ENCODE measurements at places on chromosomes 4 and X.

GRCh38 chrX:105191878-105192277, 28.6 kb downstream of the TEX13A start:
- DNase-seq, result no peak

- no peak for DNase-seq
Observed at GRCh38 chr4:7121174-7121573, 53.3 kb upstream of the GRPEL1 start.

DNA sequence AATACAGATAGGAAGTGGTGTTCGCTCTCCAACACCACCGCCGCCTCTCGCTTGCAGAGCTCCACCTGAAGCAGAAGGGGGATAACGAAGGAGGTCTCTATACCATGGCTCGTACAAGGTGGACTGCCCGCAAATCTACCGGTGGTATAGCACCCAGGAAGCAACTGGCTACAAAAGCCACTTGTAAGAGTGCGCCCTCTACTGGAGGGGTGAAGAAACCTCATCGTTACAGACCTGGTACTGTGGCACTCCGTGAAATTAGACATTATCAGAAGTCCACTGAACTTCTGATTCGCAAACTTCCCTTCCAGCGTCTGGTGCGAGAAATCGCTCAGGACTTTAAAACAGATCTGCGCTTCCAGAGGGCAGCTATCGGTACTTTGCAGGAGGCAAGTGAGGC, 5.2 kb upstream of the BMP15 start:
- no peak for DNase-seq

DNA sequence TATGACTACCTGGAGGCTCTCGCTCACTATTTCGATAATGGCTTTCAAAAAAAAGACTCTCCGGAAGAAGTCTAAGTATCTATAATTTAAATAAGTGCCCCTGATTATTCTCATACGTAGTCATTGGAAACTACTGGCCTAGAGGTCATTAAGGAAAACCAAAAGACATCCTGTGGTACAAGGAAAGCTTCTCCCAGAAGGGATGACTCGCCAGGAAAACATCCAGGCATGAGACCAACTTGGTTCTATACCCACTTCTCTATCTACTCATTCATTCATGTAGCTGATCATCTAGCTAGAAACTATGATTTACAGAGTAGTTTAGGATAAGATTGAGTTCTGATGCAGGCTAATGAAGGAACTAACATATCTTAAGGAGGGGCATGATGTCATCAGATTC, 37.7 kb downstream of the SOX3 start:
- DNase-seq, result no peak

- DNase-seq, result no peak
Observed at GRCh38 chr4:73631565-73632226, 11.5 kb upstream of the RASSF6 start.

GRCh38 chrX:65926095-65927019, 113.5 kb downstream of the VSIG4 start:
- DNase-seq, result peak; percentile 10

DNA sequence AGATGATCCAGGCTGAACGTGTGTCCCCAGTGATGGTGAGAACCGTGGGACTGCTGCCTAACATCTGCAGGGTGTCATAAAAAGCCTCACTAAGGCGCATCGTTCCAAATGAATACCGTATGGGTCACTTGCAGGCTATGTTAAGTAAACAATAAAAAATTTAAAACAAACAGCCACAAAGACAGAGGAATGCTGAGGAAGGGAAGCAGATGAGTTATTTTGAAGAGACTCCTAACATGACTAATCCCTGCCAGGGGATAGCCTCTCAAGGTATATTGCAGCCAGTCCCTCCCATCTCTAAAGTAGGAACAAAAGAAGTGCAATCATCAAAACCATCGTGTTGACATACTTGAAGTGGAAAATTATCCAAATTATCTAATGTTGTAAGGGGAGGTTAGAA, 83.8 kb downstream of the UNC5C start:
- no peak for DNase-seq

DNA sequence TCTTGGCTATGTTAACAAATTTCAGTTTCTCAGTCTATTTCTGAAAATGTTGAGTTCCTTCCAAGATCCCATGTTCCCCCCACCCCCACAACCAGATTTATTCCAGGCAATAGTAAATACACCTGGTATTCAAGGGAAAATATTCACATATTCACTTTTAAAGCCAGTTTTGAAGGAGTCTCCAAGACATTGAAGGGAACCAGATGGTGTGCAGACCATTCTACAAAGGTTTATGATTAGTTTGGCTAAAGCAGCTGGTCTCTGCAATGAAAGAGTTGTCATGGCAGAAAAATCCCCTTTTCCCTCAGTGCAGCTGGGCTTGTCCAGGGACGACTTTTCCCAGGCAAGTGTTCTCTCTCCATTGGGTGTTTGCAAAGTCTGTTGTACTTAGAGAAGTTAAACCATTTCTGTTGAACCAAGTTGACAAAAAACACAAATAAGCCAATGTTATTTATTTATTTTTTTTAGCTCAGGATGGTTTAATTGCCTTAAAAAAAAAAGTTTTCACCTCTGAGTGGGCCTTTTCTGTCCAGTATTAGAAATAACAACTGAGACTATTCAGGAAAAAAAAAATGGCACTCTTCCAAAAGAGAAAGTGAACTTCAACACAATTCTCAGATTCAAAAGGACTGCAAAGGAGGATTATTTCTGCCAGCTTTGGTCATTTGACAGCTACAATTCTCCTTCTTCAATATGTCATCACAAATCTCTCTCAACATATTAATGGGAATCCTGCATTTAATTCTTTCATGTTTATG, 410.6 kb downstream of the IL1RAPL1 start:
- no peak for DNase-seq

DNA sequence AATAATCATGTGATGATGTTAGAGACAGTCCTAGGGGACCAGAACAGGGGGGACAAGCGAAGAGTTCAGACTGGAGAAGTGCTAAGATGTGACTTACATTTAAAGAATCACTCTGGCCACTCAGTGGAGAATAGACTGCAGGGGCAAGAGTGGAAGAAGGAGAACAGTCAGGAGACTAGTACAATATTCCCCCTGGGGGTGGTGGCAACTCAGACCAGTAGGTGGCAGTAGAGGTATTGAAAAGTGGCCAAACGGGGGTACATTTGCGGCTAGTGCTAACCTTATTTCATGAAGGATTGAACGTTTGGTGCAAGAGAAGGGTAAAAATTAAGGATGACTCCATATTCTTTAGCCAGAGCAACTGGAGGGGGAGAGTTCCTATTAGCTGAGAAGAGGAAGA, 2.7 kb upstream of the BMX start:
- no peak for DNase-seq

DNA sequence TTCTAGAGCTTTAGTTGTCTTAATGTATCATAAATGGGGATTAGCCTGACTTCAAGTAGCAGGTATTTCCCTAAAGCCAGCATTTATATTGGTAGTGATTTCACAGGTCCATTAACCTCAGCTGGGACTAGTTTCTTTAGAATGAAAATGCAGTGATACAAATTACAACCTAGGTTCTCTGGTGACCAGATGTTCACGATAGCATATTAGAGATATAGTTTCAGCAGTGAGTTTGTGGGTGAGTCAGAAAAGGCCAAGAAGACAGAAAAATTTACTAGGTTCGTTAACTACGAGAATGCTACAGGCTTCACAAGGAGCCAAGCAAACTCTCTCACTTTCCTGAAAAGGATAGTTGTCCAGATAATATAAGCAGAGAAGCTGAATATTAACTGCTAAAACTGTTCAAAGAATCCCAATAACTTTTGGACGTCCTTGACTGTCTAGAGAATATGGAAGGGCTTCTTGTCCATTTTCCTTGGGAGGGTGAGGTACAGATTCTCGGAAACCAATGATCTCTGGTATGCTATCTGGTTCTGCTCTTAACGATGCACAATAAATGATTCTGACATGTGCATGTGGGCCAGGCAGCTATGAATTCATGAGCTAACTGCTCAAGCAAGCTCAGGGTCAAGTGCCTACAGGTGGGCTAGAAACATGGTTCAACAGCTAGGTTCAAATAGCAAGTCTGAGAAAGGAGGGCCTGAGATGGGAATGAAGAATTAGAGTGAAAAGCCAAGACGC, 6.0 kb upstream of the SPCS3 start:
- no peak for DNase-seq

DNA sequence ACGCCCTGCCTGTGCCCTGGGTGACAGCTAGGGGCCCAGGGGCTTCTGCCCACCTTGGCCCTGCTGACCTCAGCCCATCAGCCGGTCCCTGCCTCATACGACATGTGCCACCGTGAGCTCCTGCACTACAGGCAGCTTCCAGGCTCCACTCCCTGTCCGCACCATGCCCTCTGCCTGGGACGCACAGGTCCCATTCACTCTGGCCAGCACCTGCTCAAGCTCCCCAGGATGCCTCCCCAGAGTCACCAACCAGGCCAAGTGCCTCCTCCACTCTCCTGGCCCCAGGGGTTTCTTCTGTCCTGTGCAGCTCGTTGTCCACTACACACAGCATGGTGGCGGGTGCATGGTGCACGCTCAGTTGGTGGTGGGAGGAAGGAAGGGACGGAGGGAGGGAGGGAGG, 20.2 kb upstream of the MRFAP1 start:
- no peak for DNase-seq

GRCh38 chr4:785332-786073, 40.4 kb downstream of the CPLX1 start:
- no peak for DNase-seq

DNA sequence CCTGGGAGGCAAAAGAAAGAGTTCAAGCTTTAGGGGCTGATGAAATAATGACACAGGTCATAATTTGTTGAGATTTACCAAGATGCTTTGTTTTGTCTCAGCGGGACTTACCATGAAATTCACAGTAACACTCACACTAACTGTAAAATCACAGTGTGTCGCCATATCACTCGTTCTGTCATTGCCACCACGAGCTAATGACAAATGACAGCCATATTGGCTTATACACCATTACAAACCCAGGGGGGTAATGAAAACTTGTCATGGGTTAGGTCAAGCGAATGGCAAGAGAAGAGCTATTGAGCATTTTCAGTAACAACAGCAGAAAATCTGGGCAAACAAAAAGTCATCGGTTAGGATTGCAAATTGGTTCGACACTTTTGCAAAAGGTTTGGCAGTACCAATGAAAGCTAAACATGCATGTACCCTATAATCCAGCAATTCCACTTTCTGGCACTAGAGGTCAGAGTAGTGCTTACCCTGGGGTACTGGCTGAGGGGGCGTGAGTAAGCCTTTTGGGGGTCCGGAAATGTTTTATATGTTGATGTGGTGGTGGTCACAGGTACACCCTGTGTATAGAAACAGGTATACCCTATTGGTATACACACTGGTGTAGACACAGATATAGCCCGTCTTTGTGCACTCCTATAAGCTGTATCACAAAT, 83.9 kb upstream of the RAI2 start:
- DNase-seq, result no peak

DNA sequence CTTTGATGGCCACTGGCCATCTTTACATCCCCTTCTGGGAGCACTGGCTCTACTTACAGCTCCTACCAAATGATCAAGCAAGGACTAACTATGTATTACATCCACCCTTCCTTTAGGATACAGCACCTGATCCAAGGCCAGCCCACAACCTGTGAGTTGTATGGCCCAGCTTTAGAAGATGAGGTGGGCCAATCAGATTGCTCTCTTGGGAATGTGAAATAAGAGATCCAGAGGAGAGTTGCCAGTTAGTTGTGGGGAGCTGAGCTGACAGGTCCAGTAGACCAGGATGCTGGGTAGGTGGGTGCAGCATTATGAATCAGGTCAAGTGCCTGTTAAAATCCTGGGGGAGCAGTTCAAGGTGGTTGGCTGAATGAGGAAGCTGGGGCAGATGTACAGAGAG, 111.5 kb downstream of the GNL3L start:
- DNase-seq, result no peak

DNA sequence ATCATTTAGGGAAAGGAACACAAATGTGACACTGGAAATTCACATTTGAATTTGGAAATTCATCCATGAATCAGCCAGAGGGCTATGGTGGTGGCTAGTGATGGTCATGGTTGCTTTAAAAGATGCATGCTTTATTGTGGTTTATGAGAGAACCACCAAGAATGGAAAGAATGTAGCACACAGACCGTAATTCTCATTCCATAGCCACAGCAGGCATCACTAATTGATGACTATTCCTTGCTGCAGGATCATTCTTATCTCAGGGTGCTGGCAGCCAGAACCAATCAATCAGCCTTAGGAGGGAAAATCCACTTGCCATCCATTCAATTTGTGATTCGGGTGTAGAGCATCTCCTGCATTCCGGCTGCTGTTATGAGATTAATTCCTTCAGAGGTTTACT, 115.6 kb downstream of the DHRSX start:
- DNase-seq, result no peak

DNA sequence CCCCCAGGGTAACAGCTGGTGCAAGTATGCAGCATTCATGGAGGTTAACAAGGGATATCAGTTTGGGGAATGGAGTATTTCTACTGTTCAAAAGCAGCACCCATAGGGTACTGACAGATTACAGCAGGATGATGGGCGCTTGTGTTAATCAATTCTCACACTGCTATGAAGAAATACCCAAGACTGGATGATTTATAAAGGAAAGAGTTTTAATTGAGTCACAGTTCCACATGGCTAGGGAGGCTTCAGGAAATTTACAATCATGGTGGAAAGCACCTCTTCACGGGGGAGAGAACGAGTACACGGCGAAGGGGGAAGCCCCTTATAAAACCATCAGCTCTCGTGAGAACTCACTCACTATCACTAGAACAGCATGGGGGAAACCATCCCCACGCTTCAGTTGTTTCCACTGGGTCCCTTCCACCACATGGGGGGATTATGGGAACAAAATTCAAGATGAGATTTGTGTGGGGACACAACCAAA, 64.1 kb downstream of the TNIP2 start:
- DNase-seq, result no peak

DNA sequence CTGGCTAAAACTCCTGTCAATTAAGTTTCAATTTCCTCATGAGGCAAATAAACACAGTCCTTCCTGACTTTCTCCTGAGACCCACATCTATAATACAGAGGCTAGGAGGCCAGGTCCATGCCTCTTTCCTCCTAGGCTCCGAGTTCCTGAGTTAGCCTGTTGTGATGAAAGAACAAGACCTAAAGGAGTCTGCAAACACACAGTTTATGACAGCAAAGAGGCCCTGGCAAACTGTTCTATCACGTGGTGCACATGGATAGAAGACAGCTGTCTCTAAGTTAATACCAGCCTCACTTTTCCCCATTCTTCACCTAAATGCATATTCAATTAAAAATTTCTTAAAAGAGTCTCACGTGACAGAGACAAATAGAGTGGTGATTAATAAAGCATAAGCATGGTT, 145.2 kb downstream of the TET2 start:
- DNase-seq, result no peak

Data from stimulated activated CD8-positive, alpha-beta memory T cell treated with anti-CD3 and anti-CD28 coated beads, Interleukin-4, amount 100 ng/mL, for 4 hours (primary cell).